Posterior vena cava (tissue), 2 donors: ENCODE measurements at places on chromosomes 12 and 14. TPM values are rescaled to one million over a fixed set of nuclear protein-coding genes. Genes with fewer than 3 reads are reported as not detected.
A peak's percentile ranks its signal among the peaks of the same experiment; 100 is the strongest.

DNA sequence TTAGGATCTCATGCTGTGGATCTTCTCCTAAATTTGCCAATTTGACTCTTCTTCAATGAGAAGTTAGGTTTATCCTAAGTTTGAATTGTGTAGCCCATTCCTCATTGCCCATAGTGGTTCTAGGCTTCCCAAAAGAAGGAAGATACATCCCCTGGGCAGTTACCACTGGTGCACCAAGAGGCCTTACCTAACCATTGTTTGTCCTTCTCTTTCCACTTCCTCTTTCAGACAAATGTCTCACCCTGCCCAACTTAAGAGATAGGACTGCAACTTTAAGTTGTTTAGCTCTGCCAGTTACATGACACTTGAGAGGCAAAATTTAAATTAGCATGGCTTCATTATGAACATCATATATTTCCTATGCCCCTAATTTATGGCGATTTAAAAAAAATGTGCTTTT lies 9.4 kb upstream of the KCNH3 start:
- DNase-seq: no peak

DNA sequence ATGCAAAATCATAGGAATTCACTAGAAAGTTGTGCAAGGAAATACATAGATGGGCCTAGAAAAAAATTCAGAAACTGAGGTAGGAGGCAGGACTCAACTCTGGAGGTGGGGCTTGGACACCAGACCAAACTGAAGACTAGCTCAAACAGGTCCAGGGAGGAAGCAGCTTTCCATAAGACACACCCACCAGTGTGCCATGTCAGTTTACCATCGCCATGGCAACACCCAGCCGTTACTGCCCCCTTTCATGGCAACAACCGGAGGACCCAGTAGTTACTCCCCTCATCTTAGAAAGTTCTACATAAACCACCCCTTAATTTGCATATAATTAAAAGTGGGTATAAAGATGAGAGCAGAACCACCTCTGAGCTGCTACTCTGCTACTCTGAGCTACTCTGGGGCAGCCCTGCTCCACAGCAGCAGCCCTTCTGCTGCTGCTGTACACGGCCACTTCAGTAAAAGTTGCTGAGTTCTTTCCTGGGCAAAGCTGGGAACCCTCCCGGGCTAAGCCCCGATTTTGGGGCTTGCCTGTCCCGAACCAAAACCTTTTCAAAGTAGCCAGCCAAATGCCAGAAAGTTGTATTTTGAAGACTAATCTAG lies 30.8 kb upstream of the NINJ2 start:
- DNase-seq: peak; percentile 47

DNA sequence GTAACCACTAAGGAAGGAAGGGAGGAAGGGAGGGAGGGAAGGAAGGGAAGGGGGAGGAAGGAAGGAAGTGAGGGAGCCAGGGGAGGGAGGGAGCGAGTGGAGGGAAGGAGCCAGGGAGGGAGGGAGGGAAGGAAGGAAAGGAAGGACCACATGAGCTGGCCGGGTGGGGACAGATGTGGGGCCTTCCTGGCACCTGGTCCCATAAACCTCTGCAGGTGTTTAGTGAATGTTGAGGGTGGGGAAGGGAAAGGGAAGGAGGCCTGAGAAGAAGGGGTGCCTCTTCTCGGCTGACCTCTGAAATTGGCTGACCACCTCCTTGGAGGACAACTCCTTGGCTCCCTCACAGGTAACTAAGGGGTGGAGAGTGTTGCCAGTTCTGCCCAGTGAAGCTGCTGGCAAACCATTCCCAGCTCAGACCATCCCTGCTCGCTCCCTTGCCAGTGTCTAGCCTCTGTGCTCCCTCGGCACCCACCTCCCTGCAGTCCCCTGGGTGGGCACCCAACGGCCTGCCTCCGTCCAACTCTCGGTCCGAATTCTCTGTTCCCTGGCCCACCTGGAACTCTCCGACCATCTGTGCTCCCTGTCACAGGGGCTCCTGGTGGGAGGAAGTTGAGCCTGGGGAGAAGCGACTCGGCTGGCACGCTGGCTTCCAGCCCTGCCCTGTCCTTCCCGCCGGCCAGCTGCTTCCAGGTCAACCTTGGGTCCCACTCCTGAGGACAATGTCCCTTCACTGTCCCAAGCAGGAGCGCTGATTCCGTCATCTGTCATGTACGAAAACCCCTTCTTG lies 12.2 kb upstream of the PPP1R13B start:
- DNase-seq: peak; percentile 75

DNA sequence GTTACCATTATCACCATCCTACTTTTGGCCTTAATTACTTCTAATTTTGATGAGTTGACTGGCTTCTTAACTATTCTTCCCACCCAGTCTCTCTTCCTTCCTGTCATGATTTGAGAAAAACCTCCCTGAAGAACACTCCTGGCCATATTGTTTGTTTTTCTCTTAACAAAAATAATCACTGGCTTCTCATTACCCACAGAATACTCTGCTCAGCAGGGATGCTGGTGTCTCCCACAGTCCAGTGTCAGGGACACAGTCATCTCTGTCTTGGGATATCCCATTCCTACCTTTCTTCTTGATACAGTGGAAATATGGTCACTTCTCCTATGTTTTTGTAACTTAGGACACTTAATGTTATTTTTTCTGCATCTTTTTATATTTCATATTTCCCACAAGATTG lies 103.7 kb downstream of the SRGAP1 start:
- no peak for DNase-seq

GRCh38 chr14:50023671-50024490 lies 92.5 kb downstream of the VCPKMT start:
- DNase-seq: no peak

Gene AREL1
- 22.1 TPM for total RNA-seq

Gene PPP1R1A
- total RNA-seq: 7.4 TPM

Gene APOF
- not detected for total RNA-seq

GRCh38 chr14:58787592-58787991 lies 149.8 kb downstream of the DACT1 start:
- DNase-seq: no peak

GRCh38 chr12:25692115-25693035 lies 139.3 kb upstream of the LMNTD1 start:
- DNase-seq: peak; percentile 80

Gene SIX6
- not detected for total RNA-seq

GRCh38 chr12:44544018-44544417 lies 332.1 kb downstream of the NELL2 start:
- DNase-seq: no peak

DNA sequence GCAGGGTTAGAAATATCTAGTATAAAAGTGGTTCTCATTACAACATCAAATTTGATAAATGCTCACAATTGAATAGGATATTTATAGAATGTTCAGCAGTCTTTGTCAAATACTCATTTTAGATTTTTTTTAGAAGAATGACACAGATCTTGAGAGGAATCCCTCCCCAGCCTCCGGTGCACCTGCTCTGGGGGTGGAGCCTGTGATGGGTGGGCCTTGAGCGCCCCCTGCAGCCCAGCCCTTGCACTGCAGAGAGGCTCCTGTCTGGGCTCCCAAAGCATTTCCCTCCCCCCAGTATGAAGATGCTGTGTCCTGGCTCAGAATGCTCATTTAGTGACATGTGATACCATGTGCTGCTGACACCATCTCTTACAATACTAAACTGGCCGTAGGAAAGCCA lies 792.3 kb downstream of the TMEM121 start:
- DNase-seq: no peak

Gene AQP5
- not detected for total RNA-seq

Gene SPRYD4
- 2.3 TPM for total RNA-seq
